ENCODE measurements at places on chromosomes 2 and 18. TPM values are rescaled to one million over a fixed set of nuclear protein-coding genes. Genes with fewer than 3 reads are reported as not detected.

- no peaks in the 10 kb centered on the region for H3K27me3 ChIP-seq
- no peak overlapping the region for H3K4me3 ChIP-seq
- H3K36me3 ChIP-seq: peaks cover 8% of the 10 kb centered on the region
- DNase-seq: no peak
- no peak overlapping the region for H3K27ac ChIP-seq
- H3K4me1 ChIP-seq: peaks cover 12% of the 10 kb centered on the region
These were observed 2.8 kb downstream of the CAPN10 start for GRCh38 chr2:240589375-240589774.

- no peak overlapping the region for H3K27ac ChIP-seq
- no peak overlapping the region for H3K4me3 ChIP-seq
- no peaks in the 10 kb centered on the region for H3K36me3 ChIP-seq
- peaks cover 2% of the 10 kb centered on the region for H3K27me3 ChIP-seq
These were observed 23.4 kb upstream of the CERS6 start for GRCh38 chr2:168432565-168433186.

The BOK gene
- 42.4 TPM for total RNA-seq

DNA sequence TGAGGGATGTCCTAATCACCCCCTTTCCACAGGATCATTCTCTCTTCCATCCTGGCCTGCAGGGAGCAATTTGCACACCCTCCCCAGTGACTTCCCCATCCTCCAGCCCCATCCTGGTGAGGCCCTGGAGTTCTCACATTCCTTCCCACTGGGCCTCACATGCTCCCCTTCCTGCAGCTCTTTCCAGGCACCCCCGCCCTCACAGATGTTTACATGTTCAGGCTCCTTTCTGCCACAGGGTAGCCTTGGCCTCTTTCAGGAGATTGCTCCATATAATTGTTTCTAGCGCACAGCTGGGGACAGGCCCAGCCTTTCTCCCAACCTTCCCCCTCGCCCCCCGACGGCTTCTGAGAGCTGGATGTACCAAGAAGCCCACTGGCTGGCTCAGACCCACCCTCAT lies 288.4 kb upstream of the TRIB2 start:
- peaks cover 3% of the 10 kb centered on the region for H3K4me1 ChIP-seq
- no peak overlapping the region for H3K27ac ChIP-seq
- no peaks in the 10 kb centered on the region for H3K27me3 ChIP-seq
- no peak overlapping the region for H3K4me3 ChIP-seq
- no peak for DNase-seq

The CTLA4 gene
- total RNA-seq: not detected

- H3K4me1 ChIP-seq: no peaks in the 10 kb centered on the region
- no peak for DNase-seq
- no peak overlapping the region for H3K27ac ChIP-seq
- H3K4me3 ChIP-seq: no peak overlapping the region
These were observed 39.8 kb upstream of the C2orf15 start for GRCh38 chr2:99101697-99102096.

The TRIM43 gene
- total RNA-seq: not detected

The FAM110C gene
- 0.26 TPM for total RNA-seq

The YES1 gene
- 49.5 TPM for total RNA-seq

The TUBA3E gene
- not detected for total RNA-seq

The TRAPPC8 gene
- total RNA-seq: 51.1 TPM

DNA sequence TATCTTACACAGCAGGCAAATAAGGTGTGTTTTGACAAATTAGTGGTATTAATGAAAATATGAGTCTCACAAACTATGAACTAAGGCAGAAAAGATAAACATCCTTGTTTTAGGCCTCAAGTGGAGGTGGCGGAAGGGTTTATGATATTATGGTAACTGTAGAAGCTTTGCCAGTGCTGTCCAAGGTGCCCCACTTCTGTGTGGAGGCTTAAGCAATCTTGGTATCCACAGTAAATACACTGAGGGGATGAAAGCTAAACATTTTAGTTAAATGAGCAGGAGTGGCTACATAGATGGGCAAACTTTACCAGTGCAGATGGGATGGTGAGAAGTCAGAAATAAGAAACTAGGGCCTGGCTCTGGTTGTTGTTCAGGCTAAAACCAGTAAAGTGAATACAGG lies 84.7 kb downstream of the BARD1 start:
- no peak for DNase-seq
- no peaks in the 10 kb centered on the region for H3K4me1 ChIP-seq
- no peaks in the 10 kb centered on the region for H3K36me3 ChIP-seq
- H3K27ac ChIP-seq: no peak overlapping the region
- no peak overlapping the region for H3K4me3 ChIP-seq
- no peaks in the 10 kb centered on the region for H3K27me3 ChIP-seq

DNA sequence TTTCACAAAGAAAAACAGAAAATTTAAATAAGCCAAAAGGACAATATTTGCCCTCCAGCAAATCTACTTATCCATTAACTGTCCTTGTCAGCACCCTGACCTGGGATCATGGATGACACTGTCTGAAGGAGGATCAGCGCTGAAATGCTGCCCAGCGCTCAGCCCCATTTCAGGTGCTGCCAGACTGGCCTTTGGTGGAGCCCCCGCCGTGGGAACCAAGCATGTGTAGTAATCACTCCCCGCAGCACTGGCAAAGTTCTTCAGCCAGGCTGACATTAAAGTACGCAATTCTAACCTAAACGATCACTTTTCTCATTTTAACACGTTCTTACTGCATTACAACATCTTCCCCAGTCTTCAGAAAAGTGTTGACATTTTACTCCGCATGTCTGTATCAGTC lies 108.6 kb upstream of the GPC1 start:
- H3K27ac ChIP-seq: no peak overlapping the region
- H3K27me3 ChIP-seq: peaks cover 2% of the 10 kb centered on the region
- H3K4me3 ChIP-seq: no peak overlapping the region
- no peak for DNase-seq

The SLC4A5 gene
- total RNA-seq: under 0.01 TPM

DNA sequence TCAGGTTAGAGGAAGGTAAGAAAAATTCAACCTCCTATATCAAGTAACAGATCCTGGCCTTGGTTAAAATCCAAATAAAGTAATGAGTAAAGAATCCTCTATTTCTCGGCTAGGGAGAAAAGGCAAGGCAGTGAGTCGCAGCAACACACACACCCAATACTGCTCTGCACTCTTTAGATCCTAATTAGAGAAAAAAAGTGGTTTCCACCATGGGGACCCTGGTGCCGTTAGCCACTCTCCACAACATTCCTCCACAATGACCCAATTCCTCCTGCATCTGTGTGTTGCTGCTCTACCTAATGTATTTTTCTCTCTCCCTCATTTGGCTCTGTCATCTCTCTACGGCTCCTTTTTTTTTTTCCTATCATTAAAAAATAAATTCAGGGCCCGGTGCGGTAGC lies 462.7 kb downstream of the METTL4 start:
- no peaks in the 10 kb centered on the region for H3K27me3 ChIP-seq
- H3K4me3 ChIP-seq: no peak overlapping the region
- H3K27ac ChIP-seq: no peak overlapping the region
- DNase-seq: no peak

GRCh38 chr2:136874258-136874657 lies 108.9 kb downstream of the THSD7B start:
- H3K4me3 ChIP-seq: no peak overlapping the region
- H3K36me3 ChIP-seq: no peaks in the 10 kb centered on the region
- DNase-seq: no peak
- H3K27me3 ChIP-seq: no peaks in the 10 kb centered on the region
- H3K4me1 ChIP-seq: no peaks in the 10 kb centered on the region

DNA sequence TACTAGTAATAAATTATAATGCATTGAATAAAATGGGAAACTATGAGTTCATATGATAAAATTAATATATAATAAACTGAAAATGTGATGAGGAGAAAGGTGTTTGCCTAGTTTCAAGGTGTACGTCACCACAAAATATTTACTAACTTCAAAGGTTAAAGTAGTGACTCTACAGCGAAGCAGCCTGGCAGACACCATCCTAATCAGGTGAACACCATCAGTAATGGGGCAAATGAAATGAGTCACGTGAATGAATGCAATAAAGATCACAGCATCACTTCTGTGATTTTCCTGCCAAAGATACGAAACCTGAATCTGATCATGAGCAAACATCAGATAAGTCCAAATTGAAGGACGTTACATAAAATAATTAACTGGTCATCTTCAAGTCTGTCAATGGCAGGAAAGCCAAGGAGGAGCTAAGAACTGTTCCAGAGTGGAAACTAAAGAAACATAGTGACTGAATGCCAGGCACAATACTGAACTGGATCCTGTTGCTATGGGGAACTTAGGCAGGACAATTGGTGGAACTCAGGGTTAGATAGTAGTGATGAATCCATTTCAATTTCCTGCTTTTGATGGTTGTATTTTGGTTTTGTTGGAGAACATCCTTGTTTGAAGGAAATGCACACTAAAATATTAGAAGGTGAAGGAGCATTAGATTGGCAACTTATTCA lies 12.1 kb upstream of the NOSTRIN start:
- no peaks in the 10 kb centered on the region for H3K36me3 ChIP-seq
- H3K4me3 ChIP-seq: no peak overlapping the region
- no peak overlapping the region for H3K27ac ChIP-seq
- no peaks in the 10 kb centered on the region for H3K4me1 ChIP-seq
- no peak for DNase-seq
- H3K27me3 ChIP-seq: no peaks in the 10 kb centered on the region

GRCh38 chr2:103232865-103233264 lies 471.0 kb downstream of the TMEM182 start:
- H3K27ac ChIP-seq: no peak overlapping the region
- DNase-seq: no peak
- no peaks in the 10 kb centered on the region for H3K4me1 ChIP-seq
- H3K27me3 ChIP-seq: no peaks in the 10 kb centered on the region
- H3K4me3 ChIP-seq: no peak overlapping the region

The HRH4 gene
- under 0.01 TPM for total RNA-seq

DNA sequence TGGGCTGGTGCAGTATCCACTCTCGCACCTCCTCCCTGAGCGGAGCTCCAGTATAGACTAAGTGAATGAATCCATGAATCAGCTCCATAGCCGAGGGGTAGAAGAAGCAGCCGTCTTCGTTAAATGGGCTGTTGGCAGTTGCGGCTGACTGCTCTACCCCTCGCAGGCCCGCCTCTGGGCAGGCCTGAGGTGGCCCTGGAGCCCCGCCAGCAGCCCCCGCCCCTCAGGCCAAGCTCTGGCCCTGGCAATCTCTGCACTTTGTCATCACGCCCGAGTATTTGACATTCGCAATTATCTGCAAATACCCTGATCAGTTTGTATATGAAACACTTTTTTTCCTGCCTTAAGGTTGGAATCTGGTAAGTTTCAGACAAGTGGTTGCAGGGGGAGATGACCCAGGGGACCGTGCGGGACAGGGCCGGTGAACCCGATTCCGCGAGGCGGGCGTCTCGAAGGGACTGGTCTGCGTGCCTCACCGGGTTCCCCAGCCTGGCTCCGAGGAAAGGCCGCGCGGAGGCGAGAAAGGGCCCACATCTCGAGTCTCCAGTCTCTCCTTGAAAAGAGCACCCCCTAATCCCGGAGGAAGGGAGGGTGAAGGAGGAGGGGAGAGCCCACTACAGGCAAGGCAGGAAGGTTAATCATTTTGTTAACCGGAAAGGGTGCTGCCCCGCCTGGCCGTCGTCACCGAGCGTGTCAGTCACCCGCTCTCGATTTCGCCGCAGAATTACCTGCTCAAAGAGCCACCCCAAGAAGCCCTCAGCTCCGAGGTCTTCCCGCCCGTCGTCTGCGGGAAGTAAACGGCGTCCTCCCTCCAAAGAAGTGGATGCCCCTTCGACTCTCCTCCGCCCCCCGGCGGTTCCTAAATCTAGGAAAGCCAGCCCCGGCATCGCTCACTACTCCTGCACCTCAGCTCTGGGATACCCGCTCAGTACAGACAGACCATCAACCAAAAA lies 11.1 kb upstream of the SATB2 start:
- no peak overlapping the region for H3K4me3 ChIP-seq
- peaks cover 73% of the 10 kb centered on the region for H3K27me3 ChIP-seq
- no peak for DNase-seq
- no peaks in the 10 kb centered on the region for H3K36me3 ChIP-seq
- no peaks in the 10 kb centered on the region for H3K4me1 ChIP-seq

- H3K36me3 ChIP-seq: no peaks in the 10 kb centered on the region
- no peak for DNase-seq
- H3K27ac ChIP-seq: no peak overlapping the region
- no peak overlapping the region for H3K4me3 ChIP-seq
- no peaks in the 10 kb centered on the region for H3K27me3 ChIP-seq
- H3K4me1 ChIP-seq: peaks cover 4% of the 10 kb centered on the region
These were observed 122.6 kb upstream of the XPO1 start for GRCh38 chr2:61660511-61661388.

DNA sequence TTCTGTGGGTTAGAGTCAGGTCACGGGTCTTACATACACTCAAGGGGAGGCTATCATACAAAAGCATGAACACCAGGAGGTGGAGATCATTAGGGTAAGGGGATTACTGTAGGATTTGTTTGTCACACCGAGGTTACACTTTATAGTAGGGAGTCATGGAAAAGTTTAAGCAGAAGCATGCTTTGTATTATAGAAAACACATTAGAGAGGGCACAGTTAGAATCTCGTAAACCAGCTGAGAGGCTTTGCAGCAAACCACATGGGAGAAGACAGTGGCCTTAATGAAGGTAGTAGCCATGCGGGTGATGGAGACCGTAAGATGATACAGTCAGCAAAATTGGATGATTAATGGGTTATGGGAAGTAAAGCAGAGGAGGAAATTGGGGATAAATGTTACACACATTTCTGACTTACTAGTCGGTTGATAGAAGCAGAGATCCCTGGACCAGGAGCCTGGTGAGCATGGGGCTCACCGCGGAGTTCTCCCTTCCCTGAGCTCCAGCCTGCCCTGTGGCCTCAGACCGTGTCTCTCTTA lies 75.6 kb downstream of the MAPRE2 start:
- no peaks in the 10 kb centered on the region for H3K36me3 ChIP-seq
- H3K27me3 ChIP-seq: no peaks in the 10 kb centered on the region
- H3K4me1 ChIP-seq: peaks cover 10% of the 10 kb centered on the region
- H3K27ac ChIP-seq: no peak overlapping the region

DNA sequence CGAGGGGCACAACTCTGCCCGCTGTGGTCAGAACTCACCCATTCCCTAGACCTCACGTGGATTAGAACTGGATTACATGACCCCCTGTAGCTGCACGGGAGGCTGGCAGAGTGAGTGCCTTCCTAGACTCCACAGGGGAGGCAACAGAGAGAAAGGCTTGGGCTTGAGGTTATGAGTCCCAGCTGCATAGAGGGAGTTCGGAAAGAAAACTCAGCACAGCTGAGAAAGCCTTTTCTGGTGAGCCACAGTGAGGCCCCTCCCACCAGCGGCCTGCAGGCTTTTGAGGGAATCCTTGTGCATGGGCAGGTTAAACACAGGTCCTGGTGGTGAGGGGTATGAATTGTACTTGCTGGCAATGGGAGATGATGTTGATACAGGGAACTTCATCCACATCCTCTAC lies 217.3 kb downstream of the FHOD3 start:
- H3K27ac ChIP-seq: no peak overlapping the region
- H3K36me3 ChIP-seq: no peaks in the 10 kb centered on the region
- H3K4me3 ChIP-seq: no peak overlapping the region

The INSIG2 gene
- 9.9 TPM for total RNA-seq
